ENCODE measurements at places on chromosomes 7 and 10.

DNA sequence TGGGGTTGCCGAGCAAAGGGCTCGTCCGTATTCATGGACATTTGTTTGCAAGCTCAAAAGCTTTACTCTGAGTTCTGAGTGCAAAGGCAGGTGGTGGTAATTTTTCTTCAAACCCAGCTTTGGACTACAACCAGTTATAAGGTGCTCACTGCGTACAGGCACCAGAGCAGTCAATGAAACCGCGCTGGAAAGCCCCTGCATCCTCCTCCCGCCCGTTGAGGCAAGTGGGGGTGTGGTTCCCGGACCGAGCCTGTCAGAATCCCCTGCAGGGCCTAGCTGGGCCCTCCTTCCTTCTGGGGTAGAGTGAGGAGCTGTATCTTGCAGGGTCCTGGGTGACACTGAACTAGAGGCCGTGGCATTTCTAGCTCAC lies 22.3 kb downstream of the AMZ1 start:
- peak; percentile 38 for DNase-seq

DNA sequence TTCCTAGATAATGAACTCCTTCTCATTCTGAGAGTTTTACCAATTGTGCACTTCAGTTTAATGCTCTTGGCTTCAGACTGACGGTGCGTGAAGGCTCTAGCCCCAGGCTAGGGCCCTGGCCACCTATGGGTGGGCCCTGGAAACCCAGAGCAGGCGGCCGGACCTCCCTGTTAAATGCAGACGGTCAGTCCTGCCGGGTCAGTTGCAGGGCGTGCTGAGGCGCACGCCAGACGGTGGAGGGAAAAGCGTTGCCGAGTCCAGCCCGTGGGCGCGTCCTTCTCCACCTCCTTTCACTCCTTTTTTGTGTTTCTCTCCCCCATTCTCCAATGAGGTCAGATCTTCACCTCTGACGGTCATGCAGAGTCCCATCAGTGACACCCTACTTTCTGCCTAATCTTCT lies 2.3 kb downstream of the DPYSL4 start:
- no peak for DNase-seq

GRCh38 chr10:6713716-6714115 lies 133.6 kb upstream of the PRKCQ start:
- no peak for DNase-seq

DNA sequence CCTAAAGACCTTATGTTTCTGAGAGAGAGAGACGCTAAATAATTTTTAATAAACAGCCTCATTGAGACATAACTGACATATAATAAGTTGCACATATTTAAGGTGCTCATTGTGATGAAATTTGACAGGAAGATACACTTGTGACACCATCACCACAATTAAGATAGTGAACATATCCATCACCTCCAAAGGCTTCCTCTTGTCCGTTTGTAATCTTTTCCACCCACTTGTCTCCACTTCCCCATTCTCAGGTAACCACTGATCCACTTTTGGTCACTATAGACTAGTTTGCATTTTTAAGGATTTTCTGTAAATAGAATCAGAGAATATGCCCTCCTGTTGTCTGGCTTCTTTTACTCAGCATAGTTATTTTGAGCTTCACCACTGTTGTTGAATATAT lies 195.1 kb upstream of the WDR11 start:
- DNase-seq = no peak

- DNase-seq = no peak
Observed at GRCh38 chr10:133315847-133316246, 7.1 kb downstream of the ZNF511 start.

GRCh38 chr10:124694481-124695220 lies 49.5 kb downstream of the FAM53B start:
- no peak for DNase-seq

DNA sequence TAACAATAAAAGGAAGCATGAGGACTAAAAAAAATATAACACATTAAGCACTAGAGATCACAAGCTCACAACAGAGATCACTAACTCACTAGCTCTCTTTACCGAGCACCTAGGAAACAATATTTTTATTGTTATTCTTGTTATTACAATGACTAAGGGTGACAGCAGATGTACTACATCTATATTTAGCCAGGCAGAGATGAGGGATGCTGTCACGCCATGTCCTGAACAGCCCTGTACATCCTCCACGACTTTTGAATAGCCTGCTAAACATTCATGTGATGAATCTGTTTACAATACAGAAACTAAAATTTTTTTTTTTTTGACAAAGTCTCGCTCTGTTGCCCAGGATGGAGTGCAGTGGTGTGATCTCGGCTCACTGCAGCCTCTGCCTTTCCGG lies 22.7 kb downstream of the FAM133B start:
- no peak for DNase-seq

GRCh38 chr10:94286901-94287300 lies 75.8 kb downstream of the NOC3L start:
- no peak for DNase-seq

DNA sequence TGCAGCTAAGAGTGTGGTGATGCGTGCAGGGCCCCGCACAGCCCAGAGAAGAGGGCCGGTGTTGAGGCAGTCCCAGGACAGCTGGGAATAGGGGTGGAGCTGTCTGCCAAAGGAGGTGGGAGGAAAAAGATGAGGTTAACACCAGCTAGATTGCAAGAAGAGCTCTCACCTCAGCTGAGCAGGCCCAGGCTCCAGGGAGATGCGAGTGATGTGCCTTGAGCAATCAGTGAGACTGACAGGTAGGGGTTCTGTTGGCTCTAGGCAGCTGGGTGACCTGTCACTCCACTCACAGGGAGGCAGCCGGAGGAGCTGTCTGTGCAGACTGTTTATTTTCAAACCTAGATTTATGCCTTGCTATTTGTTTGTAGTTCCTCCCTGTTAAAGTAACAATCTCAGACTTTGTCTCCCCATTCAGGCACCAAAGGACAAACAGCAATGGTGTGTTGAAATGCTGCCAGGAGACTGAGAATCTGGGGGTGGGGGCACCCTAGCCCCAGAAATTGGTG lies 205.1 kb upstream of the CXCL12 start:
- DNase-seq = no peak

- DNase-seq = no peak
Observed at GRCh38 chr7:40474790-40475680, 340.2 kb downstream of the SUGCT start.

DNA sequence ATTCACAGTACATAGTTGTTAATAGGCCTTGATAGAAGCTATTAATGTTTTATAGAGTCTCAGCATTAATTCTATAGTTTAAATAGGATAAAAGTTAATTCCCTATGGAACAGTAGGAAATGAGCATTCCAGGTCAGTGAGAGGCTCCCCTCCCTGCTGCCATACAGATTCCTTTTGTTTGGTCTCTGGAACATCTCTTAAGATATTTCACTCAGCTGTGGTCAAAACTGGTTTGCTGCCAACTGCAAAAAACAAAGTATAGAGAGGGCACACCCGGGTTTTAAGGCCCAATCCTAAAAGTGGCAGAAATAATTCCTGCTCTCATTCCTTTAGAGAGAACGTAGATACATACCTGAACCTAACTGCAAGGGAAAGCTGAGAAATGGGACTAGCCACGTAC lies 51.3 kb downstream of the MDFIC start:
- DNase-seq = no peak

GRCh38 chr10:88582806-88583583 lies at the start of gene RNLS:
RNLS (minus strand) TSS chr10:88583318.
- peak; percentile 64 for DNase-seq

DNA sequence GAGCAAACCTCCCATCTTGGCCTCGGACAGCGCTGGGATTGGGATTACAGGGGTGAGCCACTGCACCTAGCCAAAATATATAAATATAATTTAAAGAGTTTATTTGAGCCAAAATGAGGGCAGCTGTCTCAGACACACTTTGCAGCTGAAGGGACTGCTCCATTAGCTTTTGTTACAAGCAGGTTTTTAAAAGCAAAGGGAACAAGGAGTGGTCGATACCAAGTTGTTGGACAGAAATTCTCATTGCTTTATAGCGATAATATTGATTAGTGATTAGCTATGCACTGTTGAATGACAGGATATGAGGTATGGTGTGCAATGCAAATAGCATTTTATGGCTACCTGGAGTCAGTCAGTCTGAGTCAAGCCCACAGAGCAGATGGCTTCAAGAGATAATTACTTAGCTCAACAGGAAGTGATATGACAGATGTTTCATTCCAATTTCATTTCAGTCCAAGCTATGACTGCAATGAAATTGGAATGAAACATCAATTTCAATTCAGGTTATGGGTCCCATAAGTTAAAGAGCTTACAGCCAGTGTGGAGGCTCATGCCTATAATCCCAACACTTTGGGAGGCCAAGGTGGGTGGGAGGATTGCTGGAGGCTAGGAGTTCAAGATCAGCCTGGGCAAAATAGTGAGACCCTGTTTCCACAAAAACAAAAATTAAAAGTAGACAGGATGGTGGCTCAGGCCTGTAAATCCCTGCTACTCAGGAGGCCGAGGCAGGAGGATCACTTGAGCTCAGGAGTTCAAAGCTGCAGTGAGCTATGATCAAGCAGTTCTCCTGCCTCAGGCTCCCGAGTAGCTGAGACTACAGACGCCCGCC lies 23.1 kb downstream of the TYW1 start:
- DNase-seq = no peak

GRCh38 chr10:108632144-108632543 lies 1291.2 kb downstream of the XPNPEP1 start:
- no peak for DNase-seq

DNA sequence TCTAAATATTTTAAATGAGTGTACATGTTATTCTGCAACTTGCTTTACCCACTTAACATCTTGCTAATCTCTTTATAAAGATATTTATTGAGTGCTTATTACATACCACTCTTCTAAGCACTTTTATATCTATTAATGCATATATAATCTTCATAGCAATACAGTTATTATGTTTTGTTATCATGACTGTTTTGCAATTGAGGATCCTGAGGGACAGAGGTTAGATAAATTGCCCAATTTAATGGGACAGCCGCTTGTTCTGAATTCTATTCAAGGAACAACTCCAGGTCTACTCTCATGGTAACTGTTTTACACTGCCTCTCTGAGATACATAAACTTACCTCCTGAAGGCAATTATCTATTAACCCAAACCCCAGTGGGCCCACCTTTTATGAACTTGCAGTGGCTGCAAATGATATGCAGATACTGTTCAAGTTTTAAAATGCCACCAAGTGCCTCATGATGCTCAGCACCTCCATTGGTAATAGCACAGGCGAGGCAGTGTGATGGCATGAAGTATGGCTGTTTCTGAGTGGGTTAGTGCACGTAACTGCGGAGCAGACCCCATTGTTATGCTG lies 60.5 kb downstream of the PON1 start:
- no peak for DNase-seq

- no peak for DNase-seq
Observed at GRCh38 chr10:110802090-110802489, 69.6 kb upstream of the PDCD4 start.

DNA sequence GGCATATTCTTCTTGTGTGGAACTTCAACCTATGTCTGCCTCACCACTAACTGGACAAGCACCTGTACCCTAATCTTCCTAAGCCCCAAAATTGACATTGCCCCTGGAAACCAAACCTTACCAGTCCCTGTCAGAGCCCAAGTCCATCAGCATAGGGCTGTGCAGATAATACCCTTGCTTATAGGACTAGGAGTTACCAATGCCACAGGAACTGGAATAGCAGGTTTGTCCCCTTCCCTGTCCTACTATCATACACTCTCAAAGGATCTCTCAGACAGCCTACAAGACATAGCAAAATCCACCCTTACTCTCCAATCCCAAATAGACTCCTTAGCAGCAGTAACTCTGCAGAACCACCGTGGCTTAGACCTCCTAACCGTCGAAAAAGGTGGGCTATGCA lies 19.8 kb downstream of the ZNF107 start:
- DNase-seq = no peak

GRCh38 chr7:44995555-44996493 lies 4.2 kb upstream of the CCM2 start:
- no peak for DNase-seq

DNA sequence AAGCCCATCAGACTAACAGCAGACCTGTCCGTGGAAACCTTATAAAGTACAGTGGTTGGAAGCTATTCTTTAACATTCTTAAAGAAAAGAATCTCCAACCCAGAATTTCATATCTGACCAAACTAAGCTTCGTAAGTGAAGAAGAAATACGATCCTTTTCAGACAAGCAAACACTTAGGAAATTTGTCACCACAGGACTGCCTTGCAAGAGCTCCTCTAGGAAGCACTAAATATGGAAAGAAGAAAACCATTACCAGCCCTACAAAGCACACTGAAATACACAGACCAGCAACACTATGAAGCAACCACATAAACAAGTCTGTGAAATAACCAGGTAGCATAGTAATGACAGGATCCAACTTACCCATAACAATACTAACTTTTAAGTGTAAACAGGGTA lies 177.7 kb upstream of the PRSS1 start:
- DNase-seq = no peak

GRCh38 chr7:32385316-32385956 lies 104.7 kb downstream of the LSM5 start:
- no peak for DNase-seq

DNA sequence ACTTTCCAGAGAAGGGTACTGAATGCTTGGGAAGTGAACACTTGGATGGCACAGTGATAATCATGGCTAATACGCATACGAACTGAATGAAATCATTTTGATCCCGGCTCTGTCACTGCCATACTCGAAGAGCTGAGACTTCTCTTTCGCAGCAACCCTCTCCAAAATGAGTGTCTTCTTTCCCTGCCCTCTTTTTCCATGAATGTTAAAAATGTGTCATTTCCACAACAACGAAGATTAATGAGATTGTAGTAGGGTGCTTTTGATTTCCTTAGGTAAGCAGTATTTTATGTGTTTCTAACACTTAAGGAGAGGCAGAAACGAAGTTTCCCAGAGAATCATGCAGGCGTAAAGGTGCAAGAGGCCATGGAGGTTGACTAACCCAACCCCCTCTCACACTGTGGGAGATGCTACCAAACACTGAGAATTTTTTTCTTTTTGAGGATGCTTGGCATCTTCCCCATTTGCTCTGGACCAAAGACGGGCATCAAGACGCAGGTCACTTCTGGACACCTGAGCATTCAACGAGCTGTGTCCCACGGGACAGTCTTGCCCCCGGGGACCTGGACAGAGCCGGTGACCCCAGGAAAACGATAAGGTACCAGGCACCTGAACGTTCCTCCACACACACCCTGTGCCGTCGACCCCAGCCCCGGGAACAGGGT lies 823 bp downstream of the COPG2 start:
- no peak for DNase-seq

DNA sequence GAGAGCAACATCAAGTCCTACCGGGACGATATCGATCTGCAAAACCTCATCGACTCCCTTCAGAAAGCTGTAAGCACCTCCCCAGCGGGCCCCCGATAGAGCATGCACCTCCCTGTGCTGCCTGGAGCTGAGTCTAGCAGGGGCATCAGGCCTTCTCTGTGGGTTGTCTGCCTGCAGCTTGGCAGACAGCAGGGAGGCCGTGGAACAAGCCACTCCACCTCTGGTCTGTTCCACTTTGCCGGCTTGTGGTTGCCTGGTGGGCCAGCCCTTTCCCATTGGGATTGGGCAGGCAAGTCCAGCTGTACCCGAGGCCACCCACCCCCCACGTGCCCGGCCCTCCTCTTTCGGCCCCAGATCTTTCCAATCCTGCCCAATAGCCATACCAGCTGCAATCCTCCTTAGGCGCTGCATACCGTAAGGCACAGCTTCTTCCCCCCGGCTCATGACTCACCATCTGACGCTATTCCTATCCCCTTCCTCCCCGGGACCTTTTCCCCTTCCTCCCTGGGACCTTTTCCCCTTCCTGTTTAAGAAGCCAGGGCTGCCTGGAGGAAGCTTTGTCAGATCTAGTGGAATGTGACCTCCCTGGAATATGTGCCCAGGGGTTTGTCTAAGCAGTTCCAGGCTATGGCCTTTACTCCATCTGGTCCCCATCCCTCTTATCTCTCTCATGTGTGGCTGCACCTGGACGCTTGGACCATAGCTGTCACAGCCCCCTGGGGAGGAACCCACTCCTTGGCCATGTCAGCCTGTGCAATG lies 28.1 kb upstream of the SH2D4B start:
- no peak for DNase-seq

- DNase-seq = no peak
Observed at GRCh38 chr7:69962186-69963065, 364.2 kb downstream of the AUTS2 start.

Measured in stimulated activated CD4-positive, alpha-beta T cell treated with anti-CD3 and anti-CD28 coated beads, Interleukin-12 subunit alpha, Interleukin-12 subunit beta, amount 100 ng/mL, for 4 hours (primary cell).